ENCODE measurements at places on chromosomes 3 and 15.
A peak's percentile ranks its signal among the peaks of the same experiment; 100 is the strongest.

DNA sequence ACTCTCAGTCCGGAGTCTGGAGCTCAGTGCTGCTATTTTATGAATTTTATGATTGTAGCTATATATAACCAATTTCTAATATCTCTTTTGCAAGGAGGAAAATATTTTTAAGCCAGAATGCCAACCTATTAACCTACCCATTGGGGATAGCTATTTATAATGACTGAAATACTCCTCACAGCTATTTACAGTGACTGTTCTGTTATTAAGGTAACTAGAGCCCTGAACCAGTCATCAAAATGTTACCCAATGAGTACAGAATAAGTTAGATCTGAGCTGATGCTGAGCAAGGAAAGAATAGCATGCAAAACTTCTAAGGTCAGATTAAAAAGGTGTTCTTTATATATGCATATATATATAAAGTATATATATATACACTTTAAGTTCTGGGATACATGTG is 79.6 kb upstream of the PPP2R3A start:
- no peak for DNase-seq

DNA sequence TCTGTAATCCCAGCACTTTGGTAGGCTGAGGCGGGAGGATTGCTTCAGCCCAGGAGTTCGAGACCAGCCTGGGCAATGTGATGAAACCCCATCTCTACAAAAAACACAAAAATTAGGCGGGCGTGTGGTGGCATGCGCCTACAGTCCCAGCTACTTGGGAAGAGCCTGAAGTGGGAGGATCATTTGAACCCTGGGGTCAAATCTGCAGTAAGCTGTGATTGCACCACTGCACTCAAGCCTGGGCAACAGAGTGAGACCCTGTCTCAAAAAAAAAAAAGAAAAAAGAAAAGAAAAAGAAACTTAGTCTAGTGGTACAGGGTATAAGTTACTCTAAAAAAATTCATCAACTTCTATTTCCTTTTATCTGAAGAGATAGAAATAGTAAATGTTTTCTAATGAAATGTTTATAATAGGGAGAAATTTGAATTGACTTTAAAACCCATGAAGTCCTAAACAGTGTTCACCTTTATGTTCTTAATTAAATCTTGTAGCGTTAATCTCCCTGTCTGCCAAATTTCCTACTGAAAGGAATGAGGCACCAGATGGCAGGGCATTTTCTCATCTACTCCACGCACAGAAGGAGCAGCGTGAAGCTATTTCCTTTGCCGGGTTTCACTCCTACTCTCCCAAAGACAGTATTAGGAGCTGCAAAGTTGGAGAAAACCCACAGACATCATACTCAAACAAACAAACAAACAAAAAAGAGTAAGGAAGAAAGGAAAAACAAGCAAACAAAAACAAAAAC is 1.9 kb downstream of the PCLAF start:
- DNase-seq = no peak

- DNase-seq = no peak
These were observed 749 bp downstream of the SRGAP3 start for GRCh38 chr3:9248522-9249271.

DNA sequence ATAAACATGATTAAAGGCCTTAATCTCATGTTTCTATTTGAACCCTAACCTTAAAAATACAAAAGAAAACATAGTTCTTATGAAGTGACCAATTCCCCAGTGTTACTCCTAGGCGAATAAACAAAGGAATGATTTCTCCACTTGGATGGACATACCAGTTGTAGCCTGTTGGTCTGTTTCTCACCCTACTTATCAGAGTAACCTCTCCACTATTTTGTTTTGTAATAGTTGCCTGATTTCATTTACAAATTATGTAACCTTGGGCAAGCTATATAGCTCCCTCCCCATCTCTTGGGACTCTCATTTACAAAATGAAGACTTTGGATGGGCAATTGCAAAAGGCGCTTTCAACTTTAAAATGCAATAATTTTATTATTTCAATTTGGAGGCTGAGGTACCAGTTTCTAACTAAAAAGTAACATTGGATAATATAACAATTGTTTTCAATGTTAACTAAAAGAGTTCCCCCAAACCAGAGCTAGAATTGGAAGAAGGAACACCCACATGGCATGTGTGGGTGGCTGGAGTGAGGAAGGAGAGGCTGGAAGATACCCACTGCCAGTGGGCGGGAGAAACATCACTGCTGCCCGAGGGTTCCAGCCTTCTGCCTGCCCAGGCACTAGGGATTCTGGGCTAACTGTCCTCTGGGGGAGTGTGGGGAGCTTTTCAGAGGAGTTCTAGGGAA is 74.2 kb downstream of the RFTN1 start:
- DNase-seq = no peak

DNA sequence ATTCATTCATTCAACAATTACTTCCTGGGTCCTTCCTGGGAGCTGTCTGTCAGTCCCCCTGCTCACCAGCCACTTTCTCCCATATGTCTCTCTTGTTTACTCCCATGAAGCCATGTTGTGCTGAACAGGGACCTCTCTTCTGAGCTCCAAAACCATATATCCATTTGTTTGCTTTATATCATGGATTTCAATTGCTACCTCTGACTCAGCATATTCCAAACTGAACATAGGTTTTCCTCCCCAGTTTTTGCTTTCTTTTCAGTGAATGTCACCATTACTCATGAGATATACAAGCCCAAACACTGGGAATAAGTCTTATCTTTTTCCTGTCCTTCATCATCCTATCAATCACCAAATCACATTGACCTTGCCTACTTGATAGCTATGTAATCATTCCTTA is 152.5 kb upstream of the P2RY1 start:
- no peak for DNase-seq

- no peak for DNase-seq
These were observed 266.4 kb upstream of the TBC1D5 start for GRCh38 chr3:18008706-18009368.

DNA sequence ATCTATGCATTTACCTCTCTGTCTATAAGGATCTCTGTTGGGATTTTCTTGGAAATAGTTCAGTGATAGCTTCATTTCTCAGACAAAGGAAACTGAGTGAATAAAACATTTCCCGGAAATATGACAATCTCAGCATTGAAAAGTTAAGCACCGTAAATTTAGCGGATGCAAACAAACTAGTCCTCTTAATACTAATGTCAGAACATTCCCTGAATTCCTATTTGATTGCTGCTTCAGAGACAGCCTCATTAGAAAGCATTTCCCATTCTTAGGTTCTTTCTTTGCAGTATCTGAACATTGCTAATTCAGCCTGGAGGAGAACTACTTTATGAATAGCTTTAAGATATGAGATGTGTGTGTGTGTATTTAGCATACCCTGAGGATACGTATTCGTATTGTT is 101.3 kb downstream of the NR2F2 start:
- no peak for DNase-seq

DNA sequence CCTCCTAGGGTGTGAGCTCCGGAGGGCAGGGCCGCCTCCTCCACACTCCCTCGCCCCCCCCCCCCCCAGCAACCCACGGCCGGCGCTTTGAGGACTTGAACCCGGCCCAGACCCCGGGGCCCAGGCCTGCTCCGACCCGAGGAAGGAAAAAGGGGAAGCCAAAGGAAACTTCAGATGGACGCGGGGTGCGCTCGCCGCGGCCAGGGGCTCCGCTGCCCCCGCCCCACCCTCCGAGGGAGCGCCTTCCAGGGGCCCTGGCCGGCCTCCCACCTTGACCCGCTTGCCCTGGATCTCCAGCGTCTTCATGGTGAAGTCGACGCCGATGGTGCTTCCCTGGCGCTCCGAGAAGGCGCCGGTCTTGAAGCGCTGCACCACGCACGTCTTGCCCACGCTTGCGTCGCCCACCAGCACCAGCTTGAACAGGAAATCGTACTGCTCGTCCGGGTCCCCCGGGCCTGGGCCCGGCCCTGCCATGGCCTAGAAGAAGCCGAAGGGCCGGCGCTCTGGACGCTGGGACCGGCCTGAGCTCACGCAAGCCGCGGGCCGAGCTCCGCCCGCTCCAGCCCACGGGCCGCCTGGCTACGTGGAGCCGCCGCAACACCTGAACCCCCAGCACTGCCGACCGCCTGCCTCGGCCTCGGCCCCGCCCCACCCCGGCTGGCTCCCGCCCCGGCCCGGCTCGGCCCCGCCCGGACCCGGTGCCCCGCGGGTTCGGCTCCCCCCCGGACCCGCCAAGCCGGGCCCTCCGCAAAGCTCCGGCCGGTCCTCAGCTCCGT is 400 bp downstream of the RAB43 start:
- DNase-seq = peak; percentile 26

GRCh38 chr3:128681369-128681829 is 30.8 kb upstream of the RPN1 start:
- DNase-seq = no peak

GRCh38 chr3:178231645-178232044 is 304.6 kb upstream of the KCNMB2 start:
- no peak for DNase-seq

GRCh38 chr3:189123595-189124387 is 48.0 kb upstream of the TPRG1 start:
- DNase-seq = no peak

DNA sequence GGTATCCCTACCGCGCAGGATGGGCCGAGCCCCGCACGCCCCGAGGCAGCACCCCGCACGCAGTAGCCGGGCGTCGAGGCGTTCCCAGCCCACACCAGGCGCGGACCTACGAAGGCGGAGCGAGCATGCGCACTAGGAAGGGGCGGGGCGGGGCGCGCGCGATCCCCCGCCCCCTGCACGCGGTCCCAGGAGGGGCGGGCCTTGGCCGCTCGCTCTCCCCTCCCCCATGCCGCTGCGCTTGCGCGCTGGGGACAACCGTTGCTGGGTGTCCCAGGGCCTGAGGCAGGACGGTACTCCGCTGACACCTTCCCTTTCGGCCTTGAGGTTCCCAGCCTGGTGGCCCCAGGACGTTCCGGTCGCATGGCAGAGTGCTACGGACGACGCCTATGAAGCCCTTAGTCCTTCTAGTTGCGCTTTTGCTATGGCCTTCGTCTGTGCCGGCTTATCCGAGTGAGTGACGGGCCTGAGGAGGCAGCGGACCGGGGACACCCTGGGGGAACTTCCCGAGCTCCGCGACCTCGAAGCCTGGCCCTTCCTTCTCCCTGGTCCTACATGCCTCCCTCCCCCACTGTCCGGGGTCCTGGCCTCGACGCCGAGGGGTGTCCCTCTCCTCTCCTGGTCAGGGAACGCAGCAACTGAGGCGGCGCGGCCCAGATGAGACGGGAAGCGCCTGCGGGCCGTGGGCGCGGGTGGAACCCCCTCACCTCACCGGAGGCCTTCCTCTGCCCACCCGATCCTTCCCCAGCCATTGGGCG is at the start of gene SPESP1:
Gene SPESP1 (plus strand): TSS at position 258 of the 755 bp plus-strand sequence. CDS start 129 bp downstream, at position 387.
- DNase-seq = peak; percentile 3

DNA sequence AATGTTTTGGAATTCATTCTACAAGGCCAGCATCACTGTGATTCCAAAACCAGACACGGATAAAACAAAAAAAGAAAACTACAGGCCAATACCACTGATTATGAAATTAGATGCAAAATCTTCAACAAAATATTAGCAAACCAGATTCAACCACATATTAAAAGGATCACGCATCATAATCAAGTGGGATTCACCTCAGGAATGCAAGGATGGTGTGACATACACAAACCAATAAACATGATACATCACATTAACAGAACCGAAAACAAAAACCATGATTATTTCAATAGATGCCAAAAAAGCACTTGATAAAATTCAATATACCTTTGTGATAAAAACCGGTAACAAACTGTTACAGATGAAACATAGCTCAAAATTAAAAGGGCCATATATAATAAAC is 48.9 kb downstream of the DLG1 start:
- no peak for DNase-seq

- no peak for DNase-seq
These were observed 270.0 kb upstream of the HES1 start for GRCh38 chr3:193865896-193866480.

GRCh38 chr3:100637197-100637631 is 27.8 kb downstream of the ADGRG7 start:
- DNase-seq = no peak

DNA sequence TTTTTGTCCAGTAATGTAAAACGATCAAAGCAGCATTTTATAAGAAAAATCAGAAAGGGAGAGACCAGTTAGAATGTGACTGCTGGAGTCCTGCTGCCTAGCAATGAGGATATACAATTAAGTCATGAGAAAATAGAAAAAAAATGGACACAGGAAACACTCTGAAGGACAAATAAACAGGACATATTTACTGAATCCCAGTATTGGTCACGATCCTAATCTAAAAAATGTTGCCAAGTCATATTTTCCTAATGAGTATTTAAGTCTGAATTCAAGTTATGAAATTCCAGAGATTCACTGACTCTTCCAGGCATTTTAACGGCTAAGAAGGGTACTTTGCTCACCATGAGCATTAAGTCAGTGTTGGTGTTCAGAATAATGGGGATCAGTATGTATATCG is 154.3 kb upstream of the CCDC54 start:
- no peak for DNase-seq

DNA sequence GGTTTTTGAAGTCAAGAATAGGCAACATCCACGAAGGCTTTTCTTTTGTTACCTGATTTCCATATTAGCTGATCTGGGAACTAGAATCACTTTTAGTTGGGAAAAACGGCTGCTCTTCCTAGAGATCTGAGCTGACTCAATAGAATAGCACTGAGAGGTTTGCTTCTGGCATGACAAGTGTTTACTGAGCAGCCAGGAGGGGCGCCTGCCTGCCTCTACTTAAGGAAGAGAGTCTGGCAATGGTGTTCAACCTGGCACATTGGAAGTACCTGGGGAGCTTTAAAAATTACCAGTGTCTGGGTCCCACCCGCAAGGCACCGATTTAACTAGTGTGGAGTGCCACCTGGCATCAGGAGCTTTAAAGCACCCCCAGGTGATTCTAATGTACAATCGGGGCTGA is 34.4 kb downstream of the FAM43A start:
- no peak for DNase-seq

DNA sequence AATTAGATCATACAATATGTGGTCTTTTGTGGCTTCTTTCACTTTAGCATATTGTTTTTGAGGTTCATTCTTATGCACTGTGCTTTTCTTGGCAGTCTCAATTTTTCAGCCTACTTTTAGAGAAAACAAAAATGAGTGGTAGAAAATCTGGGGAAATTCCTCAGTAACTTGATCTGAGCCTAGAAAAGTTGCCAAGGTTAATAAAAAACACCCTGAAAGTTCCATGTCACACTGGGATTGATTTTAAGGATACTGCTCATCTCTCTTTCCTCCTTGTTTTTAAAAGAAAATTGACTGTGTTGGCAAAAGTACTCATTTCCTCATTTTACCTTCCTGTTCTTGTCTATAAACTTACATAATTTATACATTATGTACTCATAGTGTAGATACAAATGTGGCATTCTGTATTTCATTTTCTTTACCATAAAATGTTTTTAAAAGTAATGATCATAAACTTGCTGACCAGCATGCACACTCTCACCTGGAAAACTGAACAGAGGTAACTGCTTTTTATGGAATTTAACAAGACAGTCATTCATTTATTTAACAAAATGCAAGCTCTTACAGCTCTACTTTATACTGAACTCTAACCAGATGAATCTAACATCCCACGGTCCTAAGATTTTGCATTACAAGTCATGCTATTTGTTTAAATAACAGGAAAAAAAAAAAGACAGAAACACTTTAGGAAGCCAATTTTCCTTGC is 28.6 kb upstream of the SH3BP5 start:
- no peak for DNase-seq
